ENCODE measurements at places on chromosomes 4 and X. TPM values are rescaled to one million over a fixed set of nuclear protein-coding genes. Genes with fewer than 3 reads are reported as not detected.

- no peaks in the 10 kb centered on the region for H3K27me3 ChIP-seq
- DNase-seq: no peak
- H3K36me3 ChIP-seq: no peaks in the 10 kb centered on the region
- H3K4me3 ChIP-seq: no peak overlapping the region
- no peaks in the 10 kb centered on the region for H3K4me1 ChIP-seq
- H3K27ac ChIP-seq: no peak overlapping the region
These were observed 346.2 kb downstream of the MAPK10 start for GRCh38 chr4:86013621-86014020.

GRCh38 chrX:112066813-112067212 is 15.8 kb downstream of the TRPC5 start:
- H3K27me3 ChIP-seq: no peaks in the 10 kb centered on the region
- no peak overlapping the region for H3K4me3 ChIP-seq
- no peak overlapping the region for H3K27ac ChIP-seq
- no peaks in the 10 kb centered on the region for H3K36me3 ChIP-seq

- H3K27me3 ChIP-seq: no peaks in the 10 kb centered on the region
- no peak for DNase-seq
- no peaks in the 10 kb centered on the region for H3K4me1 ChIP-seq
- no peak overlapping the region for H3K4me3 ChIP-seq
- H3K36me3 ChIP-seq: no peaks in the 10 kb centered on the region
These were observed 204.1 kb upstream of the NEIL3 start for GRCh38 chr4:177105536-177105935.

Gene GPR50
- total RNA-seq: not detected

Gene PABPC1L2A
- not detected for total RNA-seq
